ENCODE measurements at places on chromosomes 12 and 14.
A peak's percentile ranks its signal among the peaks of the same experiment; 100 is the strongest.

DNA sequence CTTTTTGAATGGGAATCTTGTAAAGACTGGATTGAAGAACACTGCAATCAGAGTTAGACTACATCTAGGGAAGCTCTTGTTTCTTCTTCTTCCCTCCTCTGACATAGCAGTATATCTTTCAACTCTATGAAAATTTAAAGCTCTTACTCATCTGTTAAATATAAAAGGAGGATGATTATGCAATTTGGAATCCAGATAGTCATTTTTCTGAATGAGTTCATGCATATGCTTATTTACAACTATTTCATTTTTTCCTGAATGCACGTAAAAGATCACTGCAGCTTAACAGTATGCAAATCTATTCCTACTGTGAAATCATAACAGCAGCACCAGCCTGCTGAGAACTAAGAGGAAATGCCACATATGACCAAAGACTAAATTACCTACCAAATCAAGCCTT, 133.5 kb upstream of the TMCC3 start:
- DNase-seq = no peak

GRCh38 chr12:60263161-60263560, 667.3 kb downstream of the SLC16A7 start:
- no peak for DNase-seq

DNA sequence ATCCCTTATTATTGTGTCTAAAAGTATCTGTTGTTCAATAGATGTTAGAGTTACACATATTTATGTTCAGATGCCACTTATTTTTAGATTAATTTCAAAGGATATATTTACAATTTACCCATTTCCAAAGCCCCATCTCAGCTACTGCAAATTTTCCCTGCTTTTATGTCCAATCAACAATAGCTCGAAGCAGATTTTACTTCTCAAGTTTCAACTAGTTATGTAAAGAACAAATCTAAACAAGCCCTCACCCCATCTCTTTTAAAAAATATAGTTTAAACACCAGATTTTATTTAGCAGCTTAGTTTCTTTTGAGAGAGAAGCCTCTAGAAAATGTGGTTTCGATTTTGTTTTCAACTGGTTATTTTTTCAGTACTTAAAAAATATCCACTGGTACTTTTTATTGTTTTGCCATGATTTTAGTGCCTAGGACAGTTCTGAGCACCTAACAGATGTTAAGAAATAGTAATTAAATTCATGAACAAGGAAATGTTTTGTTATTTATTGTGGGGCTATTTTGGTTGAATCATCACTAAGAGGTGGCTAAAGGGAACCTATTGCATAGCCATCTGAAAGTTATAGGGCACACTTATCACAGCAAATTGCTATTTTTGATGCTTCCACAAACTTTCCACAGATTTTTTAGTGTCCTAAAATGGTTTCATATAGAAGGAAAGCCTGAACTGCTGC, 96.2 kb upstream of the BMP4 start:
- DNase-seq = no peak

- no peak for DNase-seq
These were observed 52.6 kb upstream of the NID2 start for GRCh38 chr14:52121441-52121840.

DNA sequence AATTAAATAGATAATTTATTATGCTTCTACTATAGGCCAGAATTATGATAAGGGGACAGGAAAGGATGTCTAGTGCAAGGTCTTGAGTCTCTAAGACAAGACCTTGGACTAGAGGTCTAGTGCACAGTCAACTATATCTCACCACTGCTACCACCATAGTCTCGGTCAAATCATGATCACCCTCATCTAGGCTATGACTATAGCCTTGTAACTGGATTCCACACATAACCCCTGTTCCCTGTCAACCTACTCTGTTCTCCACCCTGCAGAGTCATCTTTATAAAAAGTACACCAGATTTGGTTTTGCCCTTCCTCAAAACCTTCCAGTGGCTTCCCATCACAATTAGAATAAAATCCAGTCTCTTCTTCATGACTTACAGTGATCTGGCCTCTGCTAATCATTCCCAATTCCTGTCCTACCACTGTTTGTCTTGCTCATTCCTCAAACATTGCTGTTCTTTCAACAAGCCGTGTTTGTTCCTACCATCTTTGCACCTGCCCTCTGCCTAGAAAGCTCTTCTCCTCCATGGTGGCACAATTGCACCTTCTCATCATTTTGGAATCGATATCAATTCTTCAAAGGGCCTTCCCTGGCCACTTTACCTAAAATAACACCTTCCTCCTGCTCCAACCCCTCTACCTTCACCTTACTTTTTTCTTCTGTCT, 169.4 kb downstream of the FOXN3 start:
- no peak for DNase-seq

GRCh38 chr14:23941669-23942068, 11.9 kb upstream of the DHRS4 start:
- DNase-seq = no peak

GRCh38 chr14:105201156-105201924, 20.2 kb upstream of the NUDT14 start:
- DNase-seq = no peak

- DNase-seq = peak; percentile 13
These were observed 512 bp downstream of the POU6F1 start for GRCh38 chr12:51217133-51217967.

- no peak for DNase-seq
These were observed 74.2 kb downstream of the IFT81 start for GRCh38 chr12:110198386-110198785.

GRCh38 chr14:72573725-72574417, 320.0 kb downstream of the DPF3 start:
- DNase-seq = no peak

- no peak for DNase-seq
These were observed 56.9 kb downstream of the SCAF11 start for GRCh38 chr12:45933504-45933903.

DNA sequence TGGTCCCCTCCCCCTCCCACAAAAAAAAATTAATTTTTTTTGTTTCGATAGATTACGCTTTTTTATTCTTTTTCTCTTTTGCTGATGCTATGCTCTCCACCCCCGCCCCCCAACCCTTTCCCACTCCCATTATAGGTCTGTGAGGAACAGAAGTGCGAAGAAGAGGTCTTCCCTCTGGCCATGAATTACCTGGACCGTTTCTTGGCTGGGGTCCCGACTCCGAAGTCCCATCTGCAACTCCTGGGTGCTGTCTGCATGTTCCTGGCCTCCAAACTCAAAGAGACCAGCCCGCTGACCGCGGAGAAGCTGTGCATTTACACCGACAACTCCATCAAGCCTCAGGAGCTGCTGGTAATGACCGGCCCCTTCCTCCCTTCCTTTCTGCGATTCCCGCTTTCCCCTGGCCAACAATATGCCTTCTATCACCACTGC, 2.3 kb downstream of the CCND2 start:
- DNase-seq = no peak

GRCh38 chr12:51868821-51869495, 18.9 kb upstream of the ANKRD33 start:
- no peak for DNase-seq

DNA sequence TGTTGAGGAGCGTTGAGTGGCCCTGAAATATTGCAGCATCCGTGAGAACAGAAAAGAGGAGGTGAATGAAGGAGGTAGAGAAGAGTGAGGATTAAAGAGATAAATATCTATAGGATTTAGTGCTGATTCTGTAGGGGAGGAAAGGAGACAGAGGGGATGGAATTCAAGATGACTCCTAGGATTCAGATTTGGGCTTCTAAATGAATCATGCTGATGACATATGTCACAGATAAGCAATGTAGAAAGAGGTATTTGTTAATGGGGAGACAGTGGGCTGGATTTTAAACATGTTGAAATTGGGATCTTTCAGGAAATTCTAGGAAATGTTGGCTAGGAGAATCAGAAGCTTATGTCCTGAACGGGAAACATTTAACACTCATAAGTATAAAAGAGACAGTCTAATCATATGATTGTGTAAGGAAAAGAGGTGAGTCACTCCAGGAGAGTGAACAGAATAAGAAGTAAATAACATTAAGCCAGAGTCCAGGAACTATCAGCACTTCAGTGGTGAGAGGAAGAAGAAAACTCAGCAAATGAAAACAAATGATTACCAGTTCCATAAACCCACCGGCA, 58.1 kb upstream of the DIO2 start:
- no peak for DNase-seq

DNA sequence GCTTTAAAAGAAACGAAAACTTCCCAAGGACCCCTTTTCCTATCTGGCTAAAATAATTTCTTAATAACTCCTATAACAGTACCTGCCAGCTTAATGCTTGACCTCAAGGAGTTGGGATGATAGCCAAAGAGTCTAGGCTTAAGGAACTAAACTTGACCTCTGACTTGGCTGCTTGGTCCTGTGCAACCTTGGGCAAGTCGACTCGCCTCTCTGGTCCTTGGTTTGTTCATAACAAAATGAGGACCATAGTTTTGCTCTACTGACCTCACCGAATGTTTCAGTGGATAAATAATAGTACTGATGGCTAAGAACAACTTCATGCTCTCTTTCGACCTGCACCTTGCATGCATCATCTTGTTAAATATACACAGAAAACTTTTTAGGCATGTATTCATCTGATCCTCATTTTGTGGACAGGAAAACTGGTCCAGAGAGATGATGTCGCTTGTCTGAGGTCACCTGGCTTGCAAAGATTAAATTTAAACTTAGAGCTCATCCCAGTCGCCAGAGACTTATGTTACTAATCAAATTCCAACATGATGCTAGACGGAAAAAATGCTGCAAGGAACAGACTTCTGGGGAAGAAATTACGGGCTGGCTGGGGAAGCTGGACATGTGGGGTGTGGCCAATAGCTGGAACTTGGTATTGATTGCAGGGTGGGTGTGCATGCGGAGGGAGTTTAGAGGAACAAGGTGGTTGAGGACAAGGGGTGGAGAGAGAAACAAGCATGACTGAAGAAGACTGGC, 38.0 kb upstream of the WSCD2 start:
- DNase-seq = no peak

DNA sequence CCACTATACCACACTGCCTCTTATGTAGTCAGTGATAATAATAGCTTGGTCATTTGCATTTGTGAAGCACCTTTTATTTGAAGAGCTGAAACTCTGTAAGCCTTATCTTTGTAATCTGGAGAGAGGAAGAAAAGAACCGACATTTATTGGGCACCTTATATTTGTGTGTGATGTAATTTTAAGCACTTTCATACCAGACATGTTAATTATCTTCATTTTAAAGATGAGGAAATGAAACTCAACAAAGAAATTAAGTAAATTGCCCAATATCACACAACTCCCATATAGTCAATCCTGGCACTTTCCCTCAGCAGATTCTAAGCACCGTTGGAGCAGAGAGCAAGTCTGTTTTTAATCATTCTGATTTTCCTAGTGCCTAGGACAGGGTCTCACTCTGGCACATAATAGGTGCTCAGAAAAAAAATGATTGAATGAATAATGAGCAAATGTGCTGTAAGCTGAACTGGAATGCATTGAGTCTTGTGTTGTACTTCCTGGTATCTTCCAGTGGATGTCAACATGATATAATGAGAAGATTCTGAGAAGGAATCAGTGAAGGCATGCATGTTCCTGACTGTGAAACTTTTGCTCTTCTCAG, 418.9 kb downstream of the ZFP36L1 start:
- no peak for DNase-seq

GRCh38 chr12:11743423-11744409, 94.2 kb downstream of the ETV6 start:
- DNase-seq = no peak

- DNase-seq = no peak
These were observed 219.9 kb downstream of the AACS start for GRCh38 chr12:125284945-125285685.

GRCh38 chr12:116420227-116420880, 138.8 kb upstream of the MAP1LC3B2 start:
- no peak for DNase-seq

GRCh38 chr12:93441081-93441616, 598 bp downstream of the UBE2N start:
- DNase-seq = no peak

- DNase-seq = no peak
These were observed 12.9 kb downstream of the MMP14 start for GRCh38 chr14:22849212-22849819.

DNA sequence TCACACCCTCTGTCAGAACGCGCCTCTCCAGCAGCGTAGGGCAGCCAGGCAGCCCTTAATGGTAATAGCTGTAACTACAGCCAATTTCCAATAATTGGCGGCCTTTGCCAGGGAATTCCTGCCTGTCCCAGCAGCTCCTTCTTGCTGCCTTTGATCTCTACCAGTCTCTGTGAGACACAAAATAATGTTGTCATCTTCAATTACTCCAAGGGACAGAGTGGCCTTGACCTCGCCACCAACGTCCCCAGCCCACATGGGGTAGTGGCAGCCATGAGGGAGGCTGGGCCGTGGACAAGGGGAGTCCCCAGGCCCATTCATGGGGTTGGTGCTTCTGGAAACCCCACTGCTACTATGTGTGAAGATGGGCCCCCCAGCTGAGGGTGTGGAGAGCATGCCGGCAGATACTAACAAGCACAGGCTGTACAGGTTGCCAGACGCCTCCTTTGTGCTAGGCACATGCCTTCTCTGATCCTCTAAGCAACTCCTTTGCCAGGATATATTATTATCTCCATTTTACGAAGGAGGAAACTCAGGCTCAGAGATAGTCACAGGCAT, 17.4 kb upstream of the CLMN start:
- no peak for DNase-seq

GRCh38 chr12:75859868-75860267, 171.7 kb downstream of the PHLDA1 start:
- no peak for DNase-seq

DNA sequence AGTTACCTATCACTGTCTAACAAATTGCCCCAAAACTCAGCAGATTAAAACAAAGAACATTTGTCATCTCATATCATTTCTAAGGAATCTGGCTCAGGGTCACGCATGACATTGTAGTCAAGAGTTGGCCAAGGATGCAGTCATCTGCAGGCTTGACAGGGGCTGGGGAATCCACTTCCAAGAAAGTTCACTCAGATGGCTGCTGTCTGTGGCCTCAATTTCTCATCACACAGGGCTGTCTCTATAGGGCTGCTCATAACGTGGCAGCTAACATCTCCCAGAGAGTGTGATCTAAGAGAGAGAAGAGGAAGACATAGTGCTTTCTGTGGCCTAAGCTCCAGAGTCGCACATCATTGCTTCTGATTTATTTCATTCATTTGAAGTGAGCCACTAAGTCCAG, 17.0 kb upstream of the IL22 start:
- DNase-seq = no peak

DNA sequence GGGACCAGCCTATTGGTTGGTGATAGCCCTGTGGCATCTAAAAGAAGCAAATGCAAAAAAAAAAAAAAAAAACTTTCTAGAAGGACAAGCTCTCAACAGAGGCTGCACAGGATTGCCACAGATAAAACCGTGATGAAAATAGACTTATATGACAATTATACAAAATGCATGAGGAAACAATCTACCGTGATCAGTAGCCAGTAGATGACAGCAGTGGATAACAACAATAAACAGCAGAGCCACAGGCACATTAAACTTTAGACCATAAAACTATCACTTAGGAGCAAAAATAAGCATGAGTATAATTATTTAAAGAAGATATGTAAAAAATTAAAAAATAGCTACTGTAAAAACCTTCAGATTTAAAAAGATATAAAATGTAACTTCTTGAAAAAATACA, 183.5 kb upstream of the ABCD2 start:
- DNase-seq = no peak
